Pons (tissue), 1 donor: ENCODE measurements at places on chromosomes 2 and 18.

GRCh38 chr18:9803063-9803697 is 82.6 kb upstream of the TXNDC2 start:
- DNase-seq, result no peak

GRCh38 chr2:147223553-147224060 is 621.2 kb upstream of the ACVR2A start:
- DNase-seq, result no peak

DNA sequence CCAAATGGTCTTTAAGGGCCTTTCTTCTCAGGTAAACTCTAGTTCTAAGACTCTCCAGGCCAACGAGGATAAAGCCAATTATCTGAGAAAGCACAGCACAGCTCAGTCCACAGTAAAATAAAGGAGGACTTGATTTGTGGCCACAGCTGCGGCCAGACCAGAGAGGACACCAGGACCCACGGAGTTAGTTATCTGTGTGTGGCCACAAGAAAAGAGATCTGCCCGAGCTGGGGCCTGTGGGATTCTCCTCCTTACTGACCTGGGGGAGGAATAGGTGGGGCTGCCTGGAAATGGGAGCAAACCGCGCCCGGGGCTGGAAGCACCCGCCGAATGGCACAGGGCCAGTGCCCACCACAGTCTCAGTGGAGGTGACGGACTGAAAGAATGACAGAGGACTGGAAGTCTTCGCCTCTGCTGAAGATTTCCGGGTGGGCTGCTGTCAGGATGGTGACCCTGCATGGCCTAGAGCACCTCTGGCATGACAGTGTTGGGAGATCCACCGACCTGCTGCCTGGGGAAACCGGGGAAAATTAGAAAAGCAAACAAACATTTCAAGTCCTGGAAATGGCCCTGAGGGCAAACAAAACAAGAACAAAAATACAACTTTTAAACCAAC is 13.3 kb downstream of the PROC start:
- DNase-seq, result no peak

- no peak for DNase-seq
Measured at GRCh38 chr2:194319222-194319992, 1337.6 kb upstream of the SLC39A10 start.

DNA sequence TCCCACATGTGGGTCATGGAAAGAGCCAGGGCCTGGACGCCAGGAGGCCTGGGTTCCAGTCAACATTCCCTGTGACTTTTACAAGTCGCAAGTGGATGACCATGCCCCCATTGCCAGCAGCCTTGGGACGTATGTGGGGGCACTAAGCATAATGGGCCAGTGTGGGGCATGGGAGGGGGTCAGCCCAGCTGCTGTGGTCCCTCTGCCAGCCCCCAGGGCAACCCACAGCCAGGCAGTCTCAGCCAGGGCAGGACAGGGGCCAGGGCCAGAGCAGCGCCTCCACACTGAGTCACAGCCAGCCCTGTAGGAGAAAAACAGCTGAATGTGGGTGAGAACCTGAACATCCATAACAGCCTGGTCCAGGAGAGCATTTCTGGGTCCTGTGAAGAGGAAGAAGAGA is 173.2 kb downstream of the GFPT1 start:
- DNase-seq, result no peak

- peak; percentile 58 for DNase-seq
Measured at GRCh38 chr2:85886590-85886989, 2.2 kb downstream of the ST3GAL5 start.

DNA sequence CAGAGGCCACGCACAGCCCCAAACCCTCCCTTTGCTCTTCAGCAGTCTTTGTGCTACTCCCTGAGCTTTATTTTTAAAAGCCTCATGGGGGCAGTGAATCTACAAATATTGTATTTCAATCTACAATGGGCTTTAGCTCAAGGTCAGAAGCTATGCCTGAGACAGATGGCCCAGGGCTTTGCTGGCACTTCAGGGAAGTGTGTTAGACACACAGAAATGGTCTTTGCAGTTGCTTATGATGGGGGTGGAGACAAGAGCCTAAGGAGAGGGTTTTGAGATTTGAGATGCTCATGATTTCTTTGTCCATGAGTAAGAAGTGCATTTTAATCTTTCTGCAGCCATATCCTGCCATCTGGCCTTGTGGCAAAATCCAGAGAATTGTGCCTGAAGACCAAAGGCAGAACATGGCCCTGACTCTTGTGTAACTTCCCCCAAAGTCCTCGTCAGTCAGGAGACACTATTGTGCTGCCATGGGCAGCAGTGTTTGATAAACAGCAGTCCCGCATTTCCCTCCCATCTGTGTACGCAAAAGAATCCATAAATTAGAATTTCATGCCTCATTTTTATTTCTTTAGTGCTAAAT is 92.6 kb downstream of the VAPA start:
- peak; percentile 71 for DNase-seq

GRCh38 chr2:132424526-132425121 is 8.0 kb downstream of the GPR39 start:
- no peak for DNase-seq

GRCh38 chr18:24817587-24818371 is 357.3 kb downstream of the HRH4 start:
- DNase-seq, result peak; percentile 30

DNA sequence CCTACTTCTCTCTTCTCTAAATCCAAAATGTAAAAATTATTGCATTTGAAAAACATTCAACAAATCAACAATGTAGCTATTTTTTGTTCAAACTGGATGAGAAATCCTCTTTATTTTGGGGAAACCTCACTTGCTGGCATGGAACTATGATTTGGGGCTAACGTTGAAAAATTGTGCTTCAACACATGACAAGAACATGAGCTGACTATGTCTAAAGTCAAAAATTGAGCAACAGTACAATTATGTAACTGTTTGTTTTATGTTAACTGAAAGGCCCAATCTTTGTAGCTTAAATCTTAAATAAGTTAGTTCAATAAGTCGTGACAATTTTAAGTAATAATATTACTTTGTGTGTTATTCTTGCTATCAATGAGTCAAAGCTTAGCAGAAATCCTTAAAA is 67.3 kb downstream of the TMEFF2 start:
- no peak for DNase-seq

DNA sequence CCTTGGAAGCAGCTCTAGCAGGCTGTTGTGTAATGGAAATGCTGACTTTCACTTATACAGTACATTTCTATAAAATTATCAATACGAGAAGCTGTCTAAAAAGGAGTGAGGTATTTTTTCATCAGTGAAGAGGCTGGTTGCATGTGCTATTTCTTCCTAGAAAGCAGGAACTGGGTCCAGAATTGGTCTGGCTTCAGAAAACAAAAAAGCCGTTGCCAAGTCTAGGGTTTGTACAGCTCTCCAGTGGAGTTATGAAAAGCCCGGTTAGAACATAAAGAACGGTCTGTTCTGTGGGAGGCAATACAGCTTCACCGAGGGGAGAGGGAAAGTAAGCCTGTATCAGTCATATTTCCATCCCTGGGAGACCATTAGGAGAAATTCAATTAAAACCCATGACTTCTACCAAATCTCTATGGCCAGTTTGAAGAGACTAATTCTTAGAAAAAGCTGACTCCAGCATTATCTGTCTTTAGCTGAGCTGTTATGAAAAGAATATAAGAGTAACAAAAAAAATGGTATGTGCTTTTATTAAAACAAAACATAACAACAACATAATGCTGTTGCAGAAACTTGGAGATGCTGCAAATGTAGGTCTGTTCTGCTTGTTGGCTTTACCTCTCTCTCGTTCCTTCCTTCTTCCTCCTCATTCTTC is 217.0 kb downstream of the CMPK2 start:
- peak; percentile 58 for DNase-seq

GRCh38 chr2:230873661-230874401 is 9.1 kb downstream of the ITM2C start:
- no peak for DNase-seq

GRCh38 chr2:211837206-211837605 is 701.4 kb downstream of the ERBB4 start:
- DNase-seq, result no peak

DNA sequence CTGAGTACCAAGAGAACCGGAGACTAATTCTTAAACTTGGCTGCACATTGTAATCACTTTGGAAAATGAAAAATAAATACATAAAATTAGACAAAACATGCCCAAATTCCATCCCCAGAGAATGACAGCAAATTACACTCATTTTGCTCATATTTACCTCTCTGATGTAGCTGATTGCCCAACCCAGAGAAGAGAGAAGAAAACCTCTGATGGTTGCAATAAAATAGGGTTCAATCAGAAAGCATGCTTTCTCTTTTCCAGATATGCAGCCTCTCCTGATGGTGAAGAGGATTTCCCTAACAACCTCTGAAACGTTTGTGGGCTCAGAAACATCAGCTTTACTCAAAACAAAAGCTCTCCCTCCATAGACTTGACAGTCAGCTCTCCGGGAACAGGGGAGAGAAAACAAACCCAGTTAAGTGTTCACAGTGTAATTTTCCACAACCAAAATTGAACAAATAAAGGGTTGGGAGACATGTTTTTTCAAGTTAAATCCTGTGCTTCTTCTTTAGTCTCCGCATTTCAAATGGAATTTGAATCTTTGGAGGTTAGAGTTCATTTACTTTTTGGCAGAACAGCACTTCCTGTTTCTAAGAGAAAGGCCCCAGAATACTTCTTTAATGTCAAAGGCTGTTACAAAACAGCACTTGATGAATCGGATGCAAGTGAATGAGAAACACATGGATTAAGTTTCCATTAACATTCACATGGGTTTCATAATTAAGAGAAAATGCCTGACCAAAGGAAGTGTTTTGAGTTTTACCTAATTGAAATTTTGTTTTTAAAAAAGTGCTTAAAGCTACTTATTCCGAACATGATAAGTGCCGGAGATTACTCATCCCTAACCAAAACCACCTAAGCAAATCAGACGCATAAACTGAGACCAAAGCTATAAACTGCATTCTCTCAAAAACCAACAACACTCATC is 570.1 kb upstream of the SYT4 start:
- DNase-seq, result no peak

DNA sequence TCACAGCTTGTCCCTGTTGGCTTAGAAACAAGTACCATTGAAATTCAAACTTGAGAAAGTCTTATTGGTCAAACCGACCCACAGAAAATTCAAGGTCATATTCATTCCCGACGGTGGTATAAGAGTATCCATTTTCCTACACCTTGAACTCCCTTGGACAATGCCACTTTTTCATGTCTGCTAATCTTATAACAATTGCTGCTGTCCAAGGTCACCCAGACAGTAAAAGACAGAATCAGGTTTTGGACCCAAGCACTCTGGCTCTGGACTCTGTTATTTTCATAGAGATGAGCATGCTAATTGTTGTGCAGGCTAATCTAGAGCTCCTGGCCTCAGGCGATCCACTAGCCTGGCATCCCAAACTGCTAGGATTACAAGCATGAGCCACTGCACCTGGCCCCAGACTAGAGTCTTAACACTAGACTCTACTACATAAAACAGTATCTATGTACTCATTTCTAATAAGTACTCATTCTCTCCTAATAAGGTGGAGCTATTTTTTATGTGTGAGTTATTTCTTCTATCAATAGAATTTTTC is 57.8 kb downstream of the C2orf76 start:
- DNase-seq, result no peak

- no peak for DNase-seq
Measured at GRCh38 chr2:25074826-25075225, 33.0 kb downstream of the EFR3B start.

DNA sequence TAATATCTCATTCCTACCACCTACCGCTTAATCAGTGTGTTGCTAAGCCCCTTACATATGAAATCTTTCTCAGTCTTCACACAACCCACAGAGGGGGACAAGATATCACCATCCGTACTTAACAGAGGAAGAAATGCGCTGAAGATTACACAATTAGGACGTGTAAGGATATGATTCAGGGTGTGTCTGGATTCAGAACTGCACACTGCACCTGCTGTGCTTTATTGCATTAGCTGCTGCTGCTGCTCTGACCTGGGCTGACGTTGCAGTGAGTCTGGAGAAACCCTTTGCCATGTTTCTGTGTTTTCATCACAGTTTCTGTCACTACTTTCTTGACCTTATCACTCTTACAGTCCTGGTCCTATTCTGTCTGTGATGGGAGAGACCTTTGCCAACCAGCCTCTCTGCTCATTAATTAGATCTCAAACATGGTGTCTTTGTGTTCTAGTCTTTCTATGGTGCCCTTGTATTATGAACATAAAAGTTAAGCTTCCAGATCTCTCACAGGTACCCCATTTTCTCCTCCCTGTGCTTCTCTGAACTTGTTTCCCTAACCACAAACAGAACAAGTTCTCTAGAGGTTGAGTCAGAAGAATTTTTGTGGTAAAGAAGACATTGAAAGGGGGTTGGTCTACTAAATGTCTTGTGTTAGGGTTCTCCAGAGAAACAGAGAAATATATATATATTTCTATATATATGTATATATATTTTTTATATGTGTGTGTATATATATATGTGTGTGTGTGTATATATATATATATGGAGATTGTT is 92.9 kb upstream of the CYP1B1 start:
- no peak for DNase-seq

- DNase-seq, result no peak
Measured at GRCh38 chr2:229731363-229731762, 17.0 kb upstream of the DNER start.

GRCh38 chr2:240593703-240594451 is 7.3 kb downstream of the CAPN10 start:
- DNase-seq, result no peak

GRCh38 chr18:58977223-58977622 is 112.5 kb downstream of the ZNF532 start:
- DNase-seq, result no peak

GRCh38 chr2:181674461-181674860 is 5.9 kb downstream of the NEUROD1 start:
- DNase-seq, result no peak

DNA sequence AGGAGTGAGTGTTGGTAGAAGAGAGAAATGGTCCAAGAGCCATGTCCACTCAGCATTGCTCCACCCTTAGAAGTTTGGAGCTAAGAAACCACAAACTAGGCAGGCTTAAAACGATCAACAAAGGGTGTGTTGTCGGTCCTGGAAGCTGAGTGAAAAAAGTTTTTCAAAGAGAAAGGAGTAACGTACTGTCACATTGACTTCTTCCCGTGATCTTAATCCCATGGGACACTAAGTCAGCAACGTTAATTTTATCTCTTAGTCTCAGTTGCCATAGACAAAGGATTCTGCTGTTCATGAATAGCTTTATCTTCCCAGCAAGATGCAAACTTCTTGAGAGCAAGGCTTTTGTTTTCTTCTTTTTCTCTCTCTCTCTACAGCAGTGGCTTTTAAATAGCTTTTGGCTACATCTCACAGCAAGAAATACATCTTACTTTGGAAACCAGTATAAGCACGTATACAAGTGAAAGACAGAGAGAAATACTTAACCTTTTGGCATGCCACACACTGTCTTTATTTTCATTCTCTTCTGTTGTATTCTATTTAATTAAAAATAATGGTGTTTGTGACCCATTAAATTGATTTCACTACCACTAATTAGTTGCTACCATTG is 377.4 kb downstream of the TGIF1 start:
- no peak for DNase-seq

GRCh38 chr2:189628817-189629530 is 32.3 kb upstream of the ASNSD1 start:
- no peak for DNase-seq

DNA sequence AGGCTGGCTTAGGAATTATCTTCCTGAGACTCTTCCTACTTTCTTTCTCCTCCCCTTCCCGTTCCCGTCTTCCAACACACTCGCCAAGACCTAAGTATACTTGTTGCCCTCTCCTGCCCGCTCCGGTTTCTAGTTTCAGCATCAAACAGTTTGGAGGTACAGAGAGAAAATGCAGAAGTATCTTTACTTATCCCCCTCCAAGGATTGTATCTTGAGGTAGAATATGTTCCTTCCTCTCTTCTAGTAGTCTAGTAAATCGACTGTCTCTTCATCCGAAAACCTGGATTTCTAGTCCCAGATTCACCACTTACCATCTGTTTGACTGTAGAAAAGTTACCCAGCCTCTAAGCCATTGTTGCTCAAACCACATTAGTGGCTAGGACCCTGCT is 755 bp downstream of the EIF4E2 start:
- no peak for DNase-seq

- DNase-seq, result no peak
Measured at GRCh38 chr2:238495422-238495821, 68.7 kb downstream of the ASB1 start.
